Hematopoietic multipotent progenitor cell treated with erythropoietin and hydrocortisone succinate and interleukin-3 and kit ligand, for 15 days (in vitro differentiated cells): ENCODE measurements at places on chromosomes 1 and 21.
A peak's percentile ranks its signal among the peaks of the same experiment; 100 is the strongest.

DNA sequence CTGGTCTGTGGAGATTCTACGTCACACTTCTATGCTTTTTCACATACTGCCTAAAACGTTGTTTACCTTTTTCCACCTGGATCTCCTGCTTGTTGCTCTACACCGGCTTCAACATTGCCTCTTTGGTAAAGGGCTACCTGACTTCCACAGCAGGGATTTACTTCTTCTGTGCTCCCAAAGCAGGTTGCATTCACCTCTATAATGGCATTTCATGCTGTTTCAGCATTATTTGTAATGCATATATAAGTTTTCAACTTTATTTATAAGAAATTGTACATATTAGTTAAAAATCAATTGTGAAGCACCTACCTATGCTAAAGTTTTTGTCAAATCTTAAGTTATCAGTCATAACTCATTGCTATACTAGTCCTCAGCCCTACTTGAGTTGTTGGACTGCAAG is 55.4 kb downstream of the DDAH1 start:
- DNase-seq, result no peak

DNA sequence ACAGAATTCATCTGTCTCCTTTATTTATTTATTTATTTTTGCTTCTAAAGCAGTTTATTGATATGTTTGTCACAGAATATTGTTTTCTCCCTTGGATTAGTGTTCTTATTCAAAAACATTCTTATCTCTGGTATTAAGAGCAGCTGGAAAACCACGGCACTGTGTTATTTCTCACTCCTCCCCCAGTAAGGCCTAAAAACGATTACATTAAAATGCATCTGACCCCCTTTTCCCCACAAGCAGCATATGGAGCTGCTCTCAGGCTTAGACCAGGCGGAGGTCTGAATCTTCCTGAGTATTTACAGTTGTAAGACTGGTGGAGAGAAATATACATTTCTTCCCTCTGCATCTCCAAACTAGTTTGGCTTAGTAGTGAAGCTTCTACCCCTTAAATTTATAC is 86.8 kb downstream of the HLX start:
- DNase-seq, result peak; percentile 49

DNA sequence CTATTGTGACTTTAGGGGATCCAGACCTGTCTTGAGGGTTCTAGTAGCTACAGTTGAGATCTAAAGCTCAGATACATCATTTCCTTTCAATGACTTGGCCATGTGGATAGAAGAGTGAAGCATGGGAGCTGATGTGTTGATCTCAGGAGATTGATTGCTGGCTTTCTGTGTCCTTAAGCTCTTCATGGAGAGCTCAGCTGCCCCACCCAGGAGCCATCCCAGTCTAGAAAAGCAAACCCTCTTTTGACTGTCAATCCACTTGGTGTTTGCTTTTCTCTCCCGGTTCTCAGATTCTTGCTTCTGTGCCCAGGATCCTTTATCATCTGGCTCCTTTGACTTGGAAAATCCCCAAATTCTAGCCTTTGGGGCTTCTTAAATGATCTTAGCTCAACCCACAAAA is 87.2 kb downstream of the ATP1A1 start:
- DNase-seq, result no peak

- DNase-seq, result no peak
Measured at GRCh38 chr1:238642231-238642630, 744.1 kb upstream of the CHRM3 start.

- DNase-seq, result no peak
Measured at GRCh38 chr1:12621346-12622335, 3.6 kb upstream of the DHRS3 start.

DNA sequence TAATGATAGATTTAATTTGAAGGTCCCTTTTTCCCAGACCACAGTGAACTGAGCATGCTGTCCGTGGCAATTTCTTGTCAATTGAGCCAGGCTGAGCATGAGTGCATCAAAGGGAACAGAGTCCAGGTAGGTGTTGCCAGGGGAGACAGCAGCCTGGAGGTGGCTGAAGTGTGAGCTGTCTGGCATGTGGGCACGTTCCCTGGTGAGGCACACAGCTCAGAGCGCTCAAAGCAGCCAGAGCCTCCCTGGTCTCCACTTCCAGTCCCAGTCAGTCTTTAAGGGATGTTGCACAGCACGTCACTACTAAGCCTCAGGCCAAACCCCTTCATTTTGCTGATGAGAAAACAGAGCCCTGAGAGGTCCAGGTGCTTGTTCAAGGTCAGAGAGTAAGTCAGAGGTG is 251.4 kb downstream of the MATN1 start:
- DNase-seq, result no peak

GRCh38 chr1:244451539-244451950 is at the start of gene ADSS2:
Gene ADSS2 (minus strand): TSS chr1:244451909. CDS start chr1:244451817, 92 bp downstream.
- no peak for DNase-seq

DNA sequence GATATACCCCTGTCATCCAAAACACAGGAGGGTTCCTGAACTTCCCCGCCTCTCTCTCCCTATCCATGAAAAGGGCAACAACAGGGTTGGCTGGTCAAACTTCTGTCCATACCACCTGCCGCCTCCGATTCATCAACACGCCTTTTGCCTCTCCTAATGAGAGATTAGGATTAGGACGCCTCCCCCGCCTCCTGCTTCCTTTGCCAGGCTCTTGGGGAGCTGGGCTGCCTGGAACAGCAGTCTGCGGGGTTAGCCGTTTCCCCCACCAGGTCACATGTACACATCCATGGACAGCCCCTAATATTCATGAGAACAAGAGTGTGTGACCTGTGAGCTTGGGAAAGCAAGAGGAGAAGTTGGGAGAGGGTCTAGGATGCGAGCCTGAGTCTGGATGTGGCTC is 2.3 kb upstream of the OPTC start:
- no peak for DNase-seq

DNA sequence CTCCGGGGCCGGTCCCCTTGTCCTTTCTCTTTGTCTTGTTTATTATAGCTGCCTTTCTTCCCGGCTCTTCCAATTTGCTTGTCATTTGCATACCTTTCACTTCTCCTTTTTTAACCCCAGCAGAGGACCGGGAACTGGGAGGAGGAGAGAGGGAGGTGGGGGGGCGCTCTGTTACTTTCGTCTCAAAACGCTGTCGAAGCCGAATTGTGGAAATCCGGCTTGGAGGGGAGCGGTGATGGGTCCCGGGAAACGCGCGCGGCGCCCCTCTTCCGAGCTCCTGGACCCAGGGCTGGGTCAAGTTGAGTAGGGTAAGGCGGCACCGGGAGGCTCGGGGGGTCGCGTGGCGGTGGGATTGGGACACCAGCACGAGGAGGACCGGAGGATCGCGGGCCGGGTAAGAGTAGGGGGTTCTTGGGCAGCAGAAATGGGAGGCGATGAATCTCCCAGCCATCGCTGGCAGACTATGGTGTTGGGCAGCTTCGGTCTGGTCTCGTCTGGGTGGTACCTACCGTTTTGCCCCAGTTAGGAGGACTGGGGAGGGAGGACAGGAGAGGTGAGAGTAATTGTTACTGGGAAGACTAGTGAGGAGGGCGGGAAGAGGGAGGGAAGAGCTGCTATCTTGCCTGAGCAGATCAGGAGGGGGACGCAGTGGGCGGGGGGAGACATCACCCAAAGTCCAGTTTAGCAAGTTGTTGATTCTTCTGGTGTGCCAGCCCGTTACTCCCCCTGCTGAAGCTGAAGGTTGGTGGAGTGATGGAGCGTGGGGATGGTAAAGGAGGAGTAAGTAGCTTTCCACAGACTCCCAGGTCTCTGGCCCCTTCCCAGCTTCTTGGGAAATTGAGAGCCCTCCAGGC is 1.5 kb downstream of the PROX1 start:
- DNase-seq, result no peak

DNA sequence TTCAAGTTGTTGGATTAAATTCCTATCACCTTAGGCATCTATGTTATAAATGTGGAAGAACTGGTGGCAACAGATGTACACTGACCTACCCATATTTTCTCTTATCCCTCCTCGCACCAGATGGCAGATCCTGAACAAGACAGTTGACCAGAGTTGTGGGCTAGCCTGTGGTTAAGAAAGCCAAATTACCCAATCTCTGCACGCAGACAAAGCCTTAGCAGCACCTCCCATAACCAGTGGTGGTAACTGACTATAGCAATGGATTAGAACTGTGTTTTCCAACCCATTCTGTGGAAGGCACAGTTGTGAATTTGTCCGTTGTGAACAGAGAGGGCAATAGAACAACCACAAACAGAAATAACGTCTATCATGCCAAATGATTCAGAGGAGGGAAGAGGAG is 20.6 kb downstream of the ABCB10 start:
- DNase-seq, result no peak

DNA sequence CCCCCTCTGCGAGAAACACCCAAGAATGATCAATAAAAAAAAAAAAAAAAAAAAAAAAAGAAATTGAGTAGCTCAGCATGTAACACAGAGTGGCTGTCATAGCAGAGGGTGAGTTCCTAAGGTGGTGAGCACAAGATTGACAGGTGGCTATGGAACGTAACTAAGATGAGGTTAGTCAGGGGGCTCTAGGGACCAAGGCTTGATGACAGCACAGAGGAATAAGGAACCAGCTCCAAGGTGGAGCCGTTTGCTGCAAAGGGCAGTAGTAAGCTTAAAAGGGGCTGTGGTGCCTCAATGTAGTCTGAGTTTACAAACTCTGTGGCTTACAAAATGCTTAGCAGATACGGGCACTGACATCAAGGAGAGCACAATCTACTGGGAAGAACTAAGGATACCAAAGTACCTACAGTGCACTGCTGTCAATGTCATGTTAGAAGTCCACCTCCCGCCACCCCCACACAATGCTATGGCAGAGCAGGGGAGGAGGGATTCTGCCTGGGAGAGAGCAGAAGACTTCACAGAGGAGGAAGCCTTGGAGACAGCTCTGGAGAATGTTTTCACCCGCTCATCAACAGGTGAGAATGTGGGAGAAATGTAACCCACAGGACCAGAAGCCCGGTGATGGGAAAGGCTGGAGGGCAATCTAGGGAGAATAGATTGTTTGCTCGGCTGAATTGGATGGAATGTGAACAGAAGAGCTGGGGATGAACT is 13.1 kb downstream of the IQGAP3 start:
- no peak for DNase-seq
